ENCODE measurements at places on chromosomes 4 and X.
A peak's percentile ranks its signal among the peaks of the same experiment; 100 is the strongest.

- DNase-seq, result no peak
Observed at GRCh38 chrX:11100281-11101035, 10.7 kb upstream of the HCCS start.

DNA sequence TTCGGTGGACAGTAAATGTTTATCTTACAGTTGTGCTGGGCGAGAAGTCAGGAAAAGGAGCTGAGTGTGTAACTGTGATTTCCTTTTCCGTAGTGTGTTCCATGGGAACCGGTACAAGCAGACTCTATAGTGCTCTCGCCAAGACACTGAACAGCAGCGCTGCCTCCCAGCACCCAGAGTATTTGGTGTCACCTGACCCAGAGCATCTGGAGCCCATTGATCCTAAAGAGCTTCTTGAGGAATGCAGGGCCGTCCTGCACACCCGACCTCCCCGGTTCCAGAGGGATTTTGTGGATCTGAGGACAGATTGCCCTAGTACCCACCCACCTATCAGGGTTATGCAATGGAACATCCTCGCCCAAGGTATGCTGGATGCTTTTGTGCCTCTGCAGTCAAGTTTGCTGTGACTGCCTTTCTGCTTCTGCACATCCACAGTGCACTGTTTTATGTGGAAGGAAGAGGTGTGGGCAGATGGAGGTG, 27.4 kb downstream of the NOCT start:
- DNase-seq, result no peak

GRCh38 chr4:175253184-175253902, 335.2 kb downstream of the ADAM29 start:
- peak; percentile 15 for DNase-seq

- DNase-seq, result no peak
Observed at GRCh38 chrX:31099536-31100090, 27.8 kb upstream of the FTHL17 start.

GRCh38 chr4:76716658-76717057, 181.3 kb downstream of the SOWAHB start:
- no peak for DNase-seq

- no peak for DNase-seq
Observed at GRCh38 chr4:32087211-32087610, 1367.0 kb downstream of the PCDH7 start.

DNA sequence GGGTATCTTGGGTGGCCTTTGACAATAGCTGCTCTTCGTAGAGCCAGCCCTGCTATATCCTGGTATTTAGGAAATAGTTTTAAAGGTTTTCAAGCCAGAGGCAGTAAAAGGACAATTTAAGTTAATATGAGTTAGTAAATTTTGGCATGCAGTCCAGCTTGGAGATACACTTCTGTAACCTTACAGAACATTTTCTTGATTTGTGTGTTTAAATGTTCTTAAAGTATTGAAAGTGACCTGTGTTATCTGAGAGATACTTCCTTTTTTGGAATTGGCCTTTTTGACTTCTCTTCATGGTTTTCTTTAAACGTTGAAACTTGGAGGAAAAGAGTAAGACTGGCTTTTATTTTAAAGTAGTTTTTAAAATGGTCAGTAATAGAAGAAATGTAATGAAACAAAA, 25.5 kb downstream of the PDLIM5 start:
- no peak for DNase-seq

DNA sequence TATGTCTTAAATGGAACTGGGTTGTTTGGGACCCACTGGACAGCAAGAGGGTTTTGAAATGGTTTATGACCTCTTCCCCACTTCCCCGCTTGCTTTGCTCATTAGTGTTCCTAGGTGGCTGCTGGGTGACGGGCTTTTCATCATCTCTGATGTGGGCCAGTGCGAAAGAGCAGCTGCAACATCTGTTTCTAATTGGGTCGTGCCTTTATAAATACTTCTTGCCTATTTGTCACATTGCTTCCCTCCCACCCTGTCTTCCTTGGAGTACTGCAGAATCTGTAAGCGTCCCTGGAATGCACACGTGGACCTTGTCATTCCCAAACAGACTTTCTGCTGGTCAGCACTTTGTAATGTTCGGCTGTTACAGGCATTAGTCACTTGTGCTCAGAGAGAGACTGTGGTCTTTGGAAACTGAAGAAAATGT, 35.2 kb downstream of the SEPTIN11 start:
- DNase-seq, result peak; percentile 21

DNA sequence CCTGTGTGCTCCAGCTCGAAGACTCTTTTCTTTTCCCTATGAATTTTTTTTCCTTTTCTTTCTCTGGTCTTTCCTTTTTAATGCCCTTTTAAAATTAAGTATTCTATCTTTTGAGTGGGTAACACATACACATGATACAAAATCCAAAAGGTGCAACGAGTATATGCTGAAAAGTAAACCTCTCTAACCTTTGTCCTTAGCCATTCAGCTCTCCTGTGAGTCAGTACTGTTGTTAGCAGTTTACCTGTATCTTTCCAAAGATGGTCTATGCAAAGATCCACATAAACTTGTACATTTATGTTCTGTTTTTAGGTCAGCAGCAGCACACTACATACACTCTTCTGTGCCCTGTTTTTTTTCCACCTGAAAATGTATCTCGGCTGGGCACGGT, 28.7 kb downstream of the SLC25A43 start:
- DNase-seq, result no peak

DNA sequence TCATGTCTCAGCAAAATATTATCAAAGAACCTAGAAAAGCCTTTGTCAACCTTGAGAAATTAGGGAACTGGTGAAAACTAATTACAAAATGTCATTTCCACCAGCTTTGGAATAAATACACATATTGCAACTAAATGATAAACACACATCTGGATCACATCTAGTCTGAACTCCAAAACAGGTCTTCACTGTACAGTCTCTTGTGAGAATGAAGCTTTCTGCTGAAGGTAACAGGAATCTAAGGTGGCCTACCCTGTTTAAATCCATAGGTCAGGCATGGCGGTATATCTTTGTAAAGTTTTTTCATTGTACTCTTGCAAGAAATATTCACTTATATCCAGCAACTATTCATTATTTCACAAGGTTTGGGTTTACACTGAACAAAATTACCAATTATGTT, 1.7 kb downstream of the SH3D19 start:
- no peak for DNase-seq

DNA sequence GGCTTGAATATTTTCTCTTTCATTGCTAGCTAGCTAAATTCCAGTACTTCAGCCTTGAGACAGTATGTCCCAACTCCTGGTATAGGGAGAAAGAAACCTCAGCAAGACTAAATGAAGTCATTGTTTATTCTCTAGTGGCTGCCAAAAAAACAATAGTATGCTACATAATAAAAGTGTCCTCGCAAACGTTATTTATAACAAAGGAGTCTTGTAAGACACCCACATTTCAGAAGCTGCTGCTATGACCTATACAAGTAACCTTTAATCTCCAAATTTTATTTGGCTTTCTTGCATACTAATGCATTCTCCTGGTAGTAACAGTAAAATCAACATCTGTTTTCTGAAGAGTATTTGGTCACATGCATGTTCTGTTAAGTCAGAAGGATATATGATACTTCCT, 28.8 kb downstream of the NEK1 start:
- DNase-seq, result no peak

- no peak for DNase-seq
Observed at GRCh38 chr4:127268367-127268766, 364.4 kb upstream of the INTU start.

DNA sequence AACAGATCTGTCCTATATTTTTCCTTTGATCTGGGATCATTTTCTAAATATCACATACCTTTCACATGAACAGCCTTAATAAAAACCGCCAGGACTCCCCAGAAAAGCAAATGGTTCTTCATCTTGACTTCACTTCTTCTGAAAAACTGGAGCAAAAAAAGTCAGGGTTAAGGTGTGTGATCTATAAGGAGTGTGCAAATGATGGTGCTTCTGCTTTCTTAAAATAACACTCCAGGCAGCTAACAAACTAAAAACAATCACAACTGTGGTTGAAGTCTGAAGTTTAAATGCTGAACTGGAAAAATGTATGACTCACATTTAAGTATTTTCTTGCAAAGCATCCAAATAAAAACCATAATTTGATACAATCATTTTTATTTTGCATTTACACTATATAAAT, at the start of gene JCHAIN:
Gene JCHAIN (minus strand): TSS at position 140 of the 400 bp plus-strand sequence. CDS start 18 bp downstream, at position 122.
- DNase-seq, result peak; percentile 72

DNA sequence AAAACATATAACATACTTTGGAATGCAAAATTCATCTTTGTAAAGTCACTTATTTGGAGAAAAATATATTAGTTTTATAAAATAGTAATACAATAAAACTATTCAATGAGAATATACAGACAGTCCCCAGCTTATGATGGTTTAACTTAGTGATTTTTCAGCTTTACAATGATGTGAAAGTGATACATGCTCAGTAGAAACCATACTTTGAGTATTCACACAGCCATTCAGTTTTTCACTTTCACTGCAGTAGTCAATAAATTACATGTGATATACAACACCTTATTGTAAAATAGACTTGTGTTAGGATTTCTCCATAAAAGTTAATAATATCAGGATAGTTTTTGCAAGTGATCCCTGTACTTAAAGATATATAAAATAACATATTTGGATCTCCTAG, 436.0 kb downstream of the CENPC start:
- no peak for DNase-seq

DNA sequence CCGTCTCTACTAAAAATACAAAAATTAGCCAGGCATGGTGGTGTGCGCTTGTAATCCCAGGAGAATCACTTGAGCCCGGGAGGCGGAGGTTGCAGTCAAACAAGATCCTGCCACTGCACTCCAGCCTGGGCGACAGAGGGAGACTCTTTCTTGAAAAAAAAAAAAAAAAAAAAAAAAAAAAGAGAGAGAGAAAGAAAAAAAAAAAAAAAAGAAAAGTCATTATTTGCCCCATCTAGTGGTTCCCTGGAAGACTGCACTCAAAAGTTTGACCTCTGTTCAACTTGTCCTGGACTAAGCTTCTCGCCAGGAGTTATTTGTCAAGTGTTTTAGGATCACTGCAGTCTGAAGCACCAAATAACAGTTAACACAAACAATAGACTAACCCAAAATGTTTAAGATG, 45.3 kb upstream of the KCTD8 start:
- peak; percentile 36 for DNase-seq

DNA sequence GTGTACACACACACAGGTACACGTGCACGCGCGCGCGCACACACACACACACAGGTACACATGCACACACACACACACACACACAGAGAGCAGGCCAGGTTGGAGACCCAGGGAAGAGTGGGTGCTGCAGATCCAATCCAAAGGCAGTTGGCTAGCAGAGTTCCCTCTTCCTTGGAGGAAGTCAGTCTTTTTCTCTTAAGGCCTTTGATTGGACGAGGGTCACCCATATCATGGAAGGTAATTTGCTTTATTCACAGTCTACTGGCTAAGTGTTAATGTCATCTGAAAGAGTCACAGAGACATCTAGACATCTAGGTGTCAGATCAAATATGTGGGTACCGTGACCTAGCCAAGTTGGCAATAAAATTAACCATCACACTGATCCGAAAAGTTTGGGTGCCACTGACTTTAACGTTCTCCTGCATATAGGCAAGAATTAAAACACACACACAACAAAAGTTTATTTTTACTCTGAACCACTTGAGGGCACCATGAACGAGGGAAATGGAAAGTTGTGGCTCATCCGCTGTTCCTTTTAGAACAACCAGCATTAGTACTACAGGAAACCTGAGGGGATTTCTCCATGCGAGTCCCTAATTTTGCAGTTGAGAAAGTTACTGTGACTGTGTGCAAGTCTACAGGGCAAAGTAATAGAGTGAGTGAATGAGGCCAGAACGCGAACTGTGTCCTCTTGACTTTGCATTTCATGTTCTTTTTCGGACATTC, 66.0 kb upstream of the STOX2 start:
- DNase-seq, result peak; percentile 15

DNA sequence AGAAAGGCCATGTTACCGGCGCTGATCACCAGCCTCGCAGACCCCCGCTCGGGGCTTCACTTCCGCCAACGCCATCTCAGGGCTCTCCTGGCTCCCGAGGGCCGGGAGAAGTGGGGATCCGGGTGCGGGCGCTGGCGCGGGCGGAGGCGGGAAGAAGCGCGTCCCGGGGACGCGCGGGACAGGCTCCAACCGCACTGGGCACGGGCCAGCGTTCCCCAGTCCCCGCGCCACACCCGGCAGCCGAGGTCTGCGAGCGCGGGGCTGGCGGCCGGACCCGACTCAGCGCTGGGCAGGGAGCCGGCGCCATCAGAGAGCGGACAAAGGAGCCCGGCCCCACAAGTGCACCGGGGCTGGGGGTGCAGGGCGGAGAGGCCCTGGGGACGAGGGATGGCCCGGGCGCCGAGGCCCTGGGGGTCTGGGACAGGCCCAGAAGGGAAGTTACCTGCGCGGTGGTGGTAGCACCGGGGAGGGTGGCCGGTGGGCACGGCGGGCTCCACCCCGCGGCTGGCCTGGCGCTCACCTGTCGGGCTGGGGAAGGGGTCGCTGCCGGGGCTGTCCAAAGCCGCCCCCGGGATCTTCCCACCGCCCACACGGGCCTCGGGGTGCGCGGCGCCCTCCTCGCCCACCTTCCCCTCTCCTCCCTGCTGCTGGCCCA, 449 bp downstream of the CTPS2 start:
- DNase-seq, result no peak

Measured in MM.1S (cell line).